Activated T-cell treated with anti-CD3 and anti-CD28 coated beads for 48 hours (primary cell): ENCODE measurements at places on chromosomes 6 and 20.

DNA sequence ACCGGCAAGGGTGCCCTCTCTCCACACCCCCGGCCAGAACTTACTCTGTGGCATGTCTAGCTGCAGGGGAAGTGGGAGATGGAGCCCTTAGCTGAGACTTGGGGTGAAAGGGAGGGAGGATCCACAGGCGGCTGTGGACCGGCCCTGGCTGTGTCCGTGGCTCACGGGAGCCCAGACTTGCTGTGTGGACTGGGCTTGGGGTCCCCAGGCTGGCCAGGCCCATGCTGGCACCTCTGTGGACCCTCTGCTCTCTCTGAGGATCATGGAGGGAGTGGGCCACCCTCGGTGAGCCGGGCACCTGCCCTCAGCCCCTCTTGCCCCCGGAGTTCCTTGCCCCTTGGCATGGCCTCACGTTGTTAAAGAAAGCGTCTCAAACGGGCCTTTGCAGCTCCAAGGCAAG is 8.9 kb upstream of the NTSR1 start:
- no peak for DNase-seq

- DNase-seq: no peak
Measured at GRCh38 chr6:143607974-143608373, 69.8 kb upstream of the PHACTR2 start.

DNA sequence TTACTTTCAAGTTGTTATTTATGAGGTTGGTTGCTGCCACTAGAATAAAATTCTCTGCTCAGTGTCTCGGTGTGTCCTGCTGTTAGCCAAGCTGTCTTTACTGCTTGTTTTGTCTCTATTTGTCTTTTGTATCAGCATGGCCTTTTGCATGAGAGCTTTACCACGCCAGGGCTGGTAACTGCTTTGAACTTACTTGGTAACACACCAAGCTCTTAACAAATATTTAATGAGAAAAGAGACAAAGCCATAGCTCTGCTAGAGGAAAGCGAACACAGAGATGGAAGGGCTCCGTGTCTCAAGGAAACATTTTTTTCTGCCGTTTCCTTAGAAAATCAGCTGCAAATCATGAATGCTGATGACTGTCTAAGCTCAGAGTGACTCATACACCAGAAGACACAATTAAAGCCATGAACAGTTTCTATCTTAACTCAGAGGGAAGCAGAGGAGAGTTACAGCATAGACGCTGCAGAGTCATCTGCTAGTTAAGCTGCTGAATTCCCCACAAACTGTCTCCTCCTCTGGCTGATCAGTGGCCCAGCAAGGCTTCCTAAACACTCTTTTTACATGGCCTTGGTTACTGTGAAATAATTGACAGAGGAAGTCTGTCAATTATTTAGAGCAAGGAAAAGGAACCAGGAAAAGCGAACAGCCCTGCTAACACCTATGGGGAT is 44.8 kb downstream of the AGPAT4 start:
- no peak for DNase-seq

DNA sequence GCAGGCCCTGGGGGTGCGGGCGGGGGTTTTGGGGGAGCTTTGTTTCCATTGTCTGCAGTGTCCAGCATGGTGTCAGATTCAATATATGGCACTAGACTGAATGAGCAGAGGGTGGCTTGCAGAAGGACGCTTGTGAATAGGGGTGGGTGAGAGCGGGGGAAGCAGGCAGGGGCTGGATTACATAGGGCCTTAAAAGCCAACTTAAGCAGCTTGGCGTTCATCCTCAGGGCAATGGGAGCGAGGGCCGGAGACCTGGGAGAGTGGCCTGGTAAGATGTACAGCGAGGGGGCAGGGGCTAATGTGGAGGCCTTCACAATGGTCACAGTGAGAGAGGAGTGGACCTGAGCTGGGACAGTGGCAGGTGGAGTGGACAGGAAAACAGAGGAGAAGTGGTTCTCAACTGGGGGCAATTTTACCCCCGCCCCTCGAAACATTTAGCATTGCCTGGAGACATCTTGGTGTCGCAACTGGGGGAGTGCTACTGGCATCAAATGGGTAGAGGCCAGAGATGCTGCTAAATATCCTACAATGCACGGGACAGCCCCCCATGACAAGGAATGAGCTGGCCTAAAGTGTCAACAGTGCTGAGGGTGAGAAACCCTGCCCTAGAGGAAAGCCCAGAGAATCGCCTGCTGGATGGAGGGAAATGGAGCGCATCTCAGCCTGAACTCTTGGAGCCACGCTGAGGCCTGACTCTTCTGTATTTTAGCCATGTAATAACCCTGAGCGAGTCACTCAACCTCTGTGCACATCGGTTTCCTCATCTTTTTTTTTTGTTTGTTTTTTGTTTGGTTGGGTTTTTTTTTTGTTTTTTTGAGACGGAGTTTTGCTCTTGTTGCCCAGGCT is 15.1 kb upstream of the BAK1 start:
- no peak for DNase-seq

- DNase-seq: no peak
Measured at GRCh38 chr6:35471836-35472345, 3.7 kb downstream of the RPL10A start.

DNA sequence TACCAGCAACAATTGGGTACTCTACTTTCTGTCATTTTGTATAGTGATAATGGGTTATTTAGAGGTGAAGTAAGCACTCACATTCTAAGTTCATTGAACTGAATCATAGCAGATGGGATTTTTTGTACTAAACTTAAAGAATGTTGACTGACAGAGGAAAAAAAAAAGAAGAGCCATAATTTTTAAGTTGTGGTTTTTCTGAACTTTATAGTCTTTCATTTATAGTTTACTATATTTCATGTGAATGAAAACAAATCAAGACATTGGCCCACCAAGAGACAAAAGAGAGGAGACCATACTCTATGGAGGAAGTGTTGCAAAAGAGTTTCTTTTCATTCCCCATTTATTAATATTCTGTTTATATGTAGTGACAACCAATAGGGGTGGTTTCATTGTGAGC is 685.7 kb downstream of the BCKDHB start:
- no peak for DNase-seq

GRCh38 chr6:28757429-28758045 is 166.2 kb downstream of the TRIM27 start:
- no peak for DNase-seq

DNA sequence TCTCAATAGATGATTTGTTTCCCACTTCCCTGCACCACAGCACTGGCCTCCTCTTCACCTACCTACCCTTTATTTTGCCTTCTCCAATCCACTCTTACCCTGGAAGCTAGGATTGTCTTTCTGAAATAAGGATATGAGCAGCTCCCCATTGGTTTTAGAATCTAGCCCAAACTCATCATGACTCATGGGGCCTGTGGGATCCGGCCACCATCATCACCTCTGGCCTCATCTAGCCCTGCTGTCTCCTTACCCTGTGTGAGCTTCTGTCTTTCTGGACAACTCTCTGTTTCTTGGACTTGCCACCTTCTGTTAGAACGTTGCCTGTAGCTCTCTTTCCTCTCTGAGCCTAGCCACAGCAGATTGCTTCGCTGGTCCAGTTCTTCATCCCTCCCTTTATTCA is 277.1 kb downstream of the PAX1 start:
- no peak for DNase-seq

GRCh38 chr20:23823111-23823510 is 3.4 kb downstream of the CST2 start:
- no peak for DNase-seq

DNA sequence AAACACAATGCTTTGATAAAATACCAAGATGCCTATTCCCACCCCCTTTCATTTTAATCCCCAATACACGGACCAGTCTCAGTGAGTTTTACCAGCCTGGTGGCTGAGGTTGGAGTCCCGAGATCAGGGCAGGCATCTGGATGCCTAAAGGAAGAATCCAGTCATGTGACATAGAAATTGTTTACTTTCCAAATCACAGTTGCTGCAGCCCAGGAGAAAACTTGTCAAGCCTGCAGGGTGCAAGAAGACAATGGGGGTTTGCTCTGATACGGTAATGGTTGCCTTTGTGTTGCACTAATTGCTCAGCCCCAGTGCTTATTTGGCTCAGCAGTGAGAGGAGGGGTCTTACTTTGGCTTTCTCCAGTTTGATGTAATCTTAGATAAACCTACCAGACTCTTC is 308.5 kb upstream of the POU3F2 start:
- DNase-seq: no peak

DNA sequence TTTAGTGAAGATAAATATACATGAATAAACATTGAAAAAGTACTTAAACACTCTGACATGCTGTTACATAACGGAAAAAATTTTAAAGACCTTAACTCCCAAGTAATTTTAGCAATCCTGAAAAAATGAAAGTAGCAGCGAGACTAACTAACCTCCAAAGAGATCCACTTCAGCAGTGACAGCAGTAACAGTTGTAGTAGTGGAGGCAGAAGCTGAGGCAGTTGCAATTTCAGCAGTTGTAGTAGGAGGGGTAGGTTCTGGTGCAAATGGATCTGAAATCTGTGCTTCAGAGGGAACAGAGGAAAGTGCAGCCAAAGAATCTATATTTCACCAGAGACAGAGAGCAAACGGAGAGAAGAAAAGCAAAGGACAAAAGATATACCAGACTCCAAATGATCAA is 88.8 kb downstream of the PRSS35 start:
- DNase-seq: no peak

DNA sequence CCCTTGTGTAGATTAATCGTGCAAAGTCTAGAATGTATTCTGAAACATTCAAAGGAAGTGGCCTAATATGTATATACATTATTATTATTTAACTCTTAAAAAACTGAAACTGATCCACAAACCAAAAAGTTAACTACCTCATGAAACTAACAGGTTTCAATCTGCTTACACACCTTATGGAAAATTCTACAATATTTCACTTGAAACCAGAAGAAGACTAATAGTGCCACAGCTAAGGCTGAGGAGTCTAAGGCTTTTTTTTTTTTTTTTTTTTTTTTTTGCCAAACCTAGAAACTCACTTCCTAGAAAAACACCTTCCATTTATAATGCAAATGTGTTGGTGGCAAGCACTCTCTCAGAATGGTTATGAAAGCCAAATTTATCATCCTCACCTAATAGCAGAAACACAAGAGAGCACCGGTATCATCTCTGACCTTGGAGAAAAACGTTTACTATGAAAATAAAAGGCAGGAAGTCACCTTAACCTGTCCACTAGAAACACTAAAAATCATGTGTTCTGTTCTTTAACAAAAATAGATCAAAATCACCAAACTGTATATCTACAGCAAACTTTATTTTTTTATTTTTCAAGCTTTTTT is 586.1 kb downstream of the FRK start:
- no peak for DNase-seq

GRCh38 chr20:21707999-21708737 is 2.7 kb downstream of the PAX1 start:
- no peak for DNase-seq

GRCh38 chr6:2796861-2797260 is 31.7 kb downstream of the WRNIP1 start:
- DNase-seq: no peak

- no peak for DNase-seq
Measured at GRCh38 chr6:41392246-41392645, 56.8 kb downstream of the NCR2 start.

DNA sequence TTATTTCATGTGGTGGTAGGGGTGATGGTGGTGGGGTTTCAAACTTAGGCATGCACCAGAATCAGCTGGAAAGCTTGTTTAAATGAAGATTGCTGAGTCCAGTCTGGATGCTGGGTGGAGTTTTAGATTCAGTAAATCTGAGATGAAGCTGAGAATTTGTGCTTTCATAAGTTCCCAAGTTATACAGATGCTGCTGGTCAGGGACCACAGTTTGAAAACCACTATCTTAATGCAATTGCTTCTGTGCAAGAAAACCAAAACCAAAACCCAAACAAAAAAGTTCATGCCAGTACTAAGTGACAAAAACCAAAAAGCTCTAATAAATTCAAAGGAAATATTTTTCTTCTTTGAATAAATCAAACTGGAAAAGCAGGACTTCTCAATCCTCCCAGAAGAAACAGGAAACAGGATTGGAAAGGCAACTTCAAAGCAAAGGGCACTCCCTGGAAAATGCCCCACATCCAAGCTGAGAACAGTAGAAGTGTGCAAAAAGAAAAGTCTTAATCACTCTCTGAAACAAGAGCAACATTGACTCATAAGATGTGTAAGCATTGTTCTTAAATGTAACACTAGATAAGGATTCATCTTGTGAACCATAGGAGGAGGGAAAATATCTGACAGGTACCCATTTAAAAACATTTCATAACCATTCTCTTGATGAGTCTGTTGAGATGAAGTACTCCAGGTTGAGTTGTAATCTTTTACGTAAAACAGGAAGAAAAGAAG is 481.5 kb upstream of the HSF2 start:
- no peak for DNase-seq

GRCh38 chr6:100454551-100455229 is 10.0 kb downstream of the SIM1 start:
- DNase-seq: no peak

DNA sequence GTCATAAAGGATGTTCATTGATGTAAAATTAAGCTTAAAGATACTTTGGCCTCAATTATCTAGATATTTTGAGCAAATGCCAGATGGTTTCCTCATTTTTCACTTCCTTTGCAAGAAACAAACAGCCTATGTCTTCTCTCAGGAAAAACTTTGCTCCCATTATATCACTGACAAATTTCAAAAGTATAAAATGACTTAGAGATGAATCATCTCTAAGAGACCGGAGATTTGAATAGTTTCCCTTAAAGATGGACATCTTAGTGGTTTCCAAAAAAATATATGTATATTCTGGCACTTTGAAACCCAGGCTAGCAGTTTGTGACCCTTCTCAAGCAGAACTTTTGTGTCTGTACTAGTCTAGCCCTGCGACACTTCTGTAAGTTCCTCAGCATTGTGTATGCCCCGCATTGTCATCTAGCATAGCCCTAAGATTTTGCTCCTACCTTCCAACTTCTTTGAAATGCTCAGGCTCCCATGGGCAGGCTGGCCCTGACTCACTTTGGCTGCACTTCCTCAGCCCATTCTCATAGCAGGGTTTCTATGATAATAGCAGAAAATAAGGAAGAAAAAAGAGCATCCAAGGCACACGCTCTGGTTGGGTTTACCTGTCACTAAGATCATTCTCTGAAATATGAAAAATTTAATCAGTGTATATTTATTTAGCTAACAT is 25.7 kb upstream of the POU3F2 start:
- DNase-seq: no peak

- no peak for DNase-seq
Measured at GRCh38 chr6:108492131-108492766, 68.5 kb upstream of the FOXO3 start.

GRCh38 chr6:150323205-150323604 is 45.6 kb upstream of the IYD start:
- no peak for DNase-seq

GRCh38 chr20:63322933-63323273 is 29.9 kb downstream of the COL20A1 start:
- DNase-seq: no peak
